ENCODE measurements at places on chromosomes 1 and 21. TPM values are rescaled to one million over a fixed set of nuclear protein-coding genes. Genes with fewer than 3 reads are reported as not detected.

The PRDM16 gene
- total RNA-seq = 0.61 TPM

The AK2 gene
- 348 TPM for total RNA-seq

The SMCP gene
- not detected for total RNA-seq

The HSPA6 gene
- total RNA-seq = 4.8 TPM

The TRAF5 gene
- 12.9 TPM for total RNA-seq

The CALML6 gene
- 0.67 TPM for total RNA-seq

The ST3GAL3 gene
- total RNA-seq = 4.1 TPM

The HRNR gene
- total RNA-seq = not detected

The KCNA10 gene
- total RNA-seq = not detected

The LAMB3 gene
- total RNA-seq = 2.0 TPM

The RGS18 gene
- not detected for total RNA-seq

The PTPN7 gene
- total RNA-seq = not detected

The TIE1 gene
- total RNA-seq = 0.08 TPM

Measured in SK-MEL-5 (cell line).